Stimulated activated CD4-positive, alpha-beta T cell treated with anti-CD3 and anti-CD28 coated beads, TNF-alpha, amount 100 ng/mL, for 4 hours (primary cell): ENCODE measurements at places on chromosomes 7 and 10.

DNA sequence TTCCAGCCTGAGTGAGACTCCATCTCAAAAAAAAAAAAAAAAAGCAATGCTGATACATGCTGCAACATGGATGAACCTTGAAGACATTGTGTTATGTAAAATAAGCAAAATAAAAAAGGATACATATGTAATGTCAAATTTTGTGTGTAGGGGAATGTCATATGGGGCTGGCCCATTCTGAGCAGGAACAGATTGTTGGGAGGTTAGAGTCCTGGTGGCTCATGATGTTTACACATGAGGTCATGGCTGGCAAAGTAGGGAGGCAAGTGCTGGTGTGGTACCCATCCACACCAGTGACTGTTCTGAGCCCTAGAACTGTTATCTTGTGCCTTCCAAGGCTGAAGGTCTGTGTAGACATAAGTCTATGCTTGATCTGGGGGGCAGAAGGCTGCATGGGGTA, 37.6 kb downstream of the ZNF92 start:
- no peak for DNase-seq

GRCh38 chr7:341841-342638, 52.1 kb downstream of the FOXL3 start:
- no peak for DNase-seq

- no peak for DNase-seq
These were observed 626.1 kb upstream of the GALNT17 start for GRCh38 chr7:70505886-70506285.

- DNase-seq: no peak
These were observed 443.9 kb downstream of the TCERG1L start for GRCh38 chr10:130867446-130868194.

- no peak for DNase-seq
These were observed 64.6 kb downstream of the OGDH start for GRCh38 chr7:44671069-44671468.

GRCh38 chr7:128731184-128731583, 8.0 kb upstream of the CALU start:
- DNase-seq: no peak

- no peak for DNase-seq
These were observed 75.7 kb downstream of the NRCAM start for GRCh38 chr7:108380517-108380916.

GRCh38 chr7:135300913-135301765, 67.5 kb downstream of the STRA8 start:
- DNase-seq: no peak

GRCh38 chr7:152522571-152523067, 86.8 kb upstream of the KMT2C start:
- no peak for DNase-seq

GRCh38 chr10:94213001-94213530, 149.7 kb downstream of the NOC3L start:
- DNase-seq: no peak

GRCh38 chr10:3803927-3804741, 19.1 kb upstream of the KLF6 start:
- DNase-seq: no peak

DNA sequence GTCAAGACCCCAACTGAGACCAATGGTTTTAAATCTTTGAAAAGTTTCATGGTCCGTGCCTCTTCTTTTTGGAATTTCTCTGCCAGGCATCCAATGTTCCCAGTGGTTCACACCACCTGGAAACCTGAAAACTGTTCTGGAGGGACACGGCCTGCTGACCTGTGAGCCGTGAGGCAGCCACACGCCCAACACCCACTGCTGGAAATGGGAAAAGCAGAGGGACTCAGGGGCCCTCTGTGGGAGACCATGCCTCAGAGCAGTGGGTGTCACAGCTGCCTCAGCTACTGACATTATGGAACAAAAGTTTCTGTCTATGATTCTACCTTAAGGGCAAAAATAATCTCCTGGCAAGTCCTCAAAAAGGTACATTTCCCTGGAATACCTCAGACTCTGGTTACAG, 70.4 kb upstream of the VIPR2 start:
- DNase-seq: no peak

- DNase-seq: no peak
These were observed 35.3 kb upstream of the SEPHS1 start for GRCh38 chr10:13383399-13383761.

DNA sequence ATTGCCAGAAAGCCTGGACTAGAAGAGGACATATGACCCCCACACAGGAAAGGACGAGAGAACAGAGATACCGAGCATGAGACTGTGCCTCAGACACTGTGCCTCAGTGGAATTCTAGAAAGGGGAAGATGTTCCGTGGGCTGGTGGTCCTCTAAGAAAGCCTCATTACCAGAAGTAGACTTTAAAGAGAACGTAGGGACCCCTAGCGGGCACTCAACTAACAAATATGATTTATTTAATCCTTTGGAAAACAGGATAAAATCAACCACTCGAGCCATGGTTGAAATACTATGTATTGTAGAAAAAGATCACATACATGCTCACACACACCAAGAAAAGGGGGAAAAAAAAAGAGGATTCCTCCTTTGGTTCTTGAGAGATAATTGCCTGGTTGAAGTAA, 701.2 kb upstream of the SORCS1 start:
- no peak for DNase-seq

GRCh38 chr7:40538281-40538680, 403.5 kb downstream of the SUGCT start:
- no peak for DNase-seq

GRCh38 chr10:70602665-70603448, at the start of gene PRF1:
PRF1 (minus strand) TSS chr10:70602741; CDS start chr10:70600902, 1,839 bp downstream.
- DNase-seq: peak; percentile 23

- DNase-seq: no peak
These were observed 117.8 kb downstream of the GFRA1 start for GRCh38 chr10:116155191-116155590.
